ENCODE measurements at places on chromosomes 11 and 22.

- no peak for DNase-seq
Measured at GRCh38 chr11:112554586-112554985, 293.9 kb upstream of the PLET1 start.

DNA sequence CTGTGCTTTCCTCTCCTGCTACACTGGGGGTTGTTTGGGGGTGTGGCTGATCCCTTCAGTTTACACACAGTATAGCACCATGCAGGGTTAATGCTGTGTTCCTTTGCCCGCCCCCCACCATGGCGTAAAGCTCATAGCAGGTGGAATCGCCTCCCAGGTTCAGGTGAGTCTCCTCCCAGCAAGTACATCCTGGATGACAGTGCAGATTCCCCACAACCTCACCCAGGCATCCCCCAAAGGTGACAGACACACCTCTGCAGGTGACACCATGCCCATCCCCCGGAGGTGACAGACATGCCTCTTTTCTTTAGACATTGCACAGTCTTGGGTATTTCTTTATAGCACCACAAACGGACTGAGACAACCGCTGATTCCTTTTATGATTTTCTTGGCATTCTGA, 343.7 kb downstream of the BRD1 start:
- DNase-seq: no peak

DNA sequence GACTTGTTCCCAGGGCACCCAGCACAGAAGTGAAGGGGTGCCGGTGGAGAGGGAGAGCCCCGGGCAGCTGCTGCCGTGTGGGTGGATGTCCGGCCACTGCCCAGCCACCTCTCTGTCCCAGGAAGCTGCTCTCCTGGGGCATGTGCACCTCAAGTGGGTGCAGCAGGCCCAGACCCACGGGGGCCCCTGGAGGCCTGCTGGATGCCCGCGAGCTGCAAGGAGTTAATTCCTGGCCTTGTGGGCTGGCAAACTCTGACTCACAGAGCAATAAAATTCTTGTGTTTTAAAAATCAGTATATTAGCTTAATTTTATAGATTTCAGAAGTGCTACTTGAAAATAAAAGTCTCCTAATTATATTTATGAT, 37.4 kb upstream of the KCNQ1OT1 start:
- DNase-seq: no peak

- no peak for DNase-seq
Measured at GRCh38 chr11:65554842-65555430, 3.2 kb downstream of the LTBP3 start.

DNA sequence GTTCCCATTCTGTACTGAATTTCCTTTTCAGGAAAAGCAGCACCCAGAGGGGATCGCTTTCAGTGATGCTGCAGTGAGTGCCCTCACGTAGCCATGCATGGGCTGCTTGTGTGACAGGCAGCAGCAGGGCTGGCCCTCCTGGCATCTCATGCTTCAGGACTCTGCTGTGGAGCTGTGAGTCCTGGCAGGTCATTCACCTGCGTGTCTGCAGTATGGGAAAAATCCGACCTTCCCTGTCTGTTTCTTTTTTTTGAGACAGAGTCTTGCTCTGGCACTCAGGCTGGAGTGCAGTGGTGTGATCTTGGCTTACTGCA, 13.4 kb downstream of the GLB1L2 start:
- DNase-seq: no peak

Data from trophoblast cell (in vitro differentiated cells and primary cell).